Stimulated activated CD8-positive, alpha-beta memory T cell treated with anti-CD3 and anti-CD28 coated beads, Interleukin-7, amount 100 ng/mL, for 24 hours (primary cell): ENCODE measurements at places on chromosomes 3 and 15.

GRCh38 chr15:77550301-77551251 is 82.1 kb downstream of the LINGO1 start:
- no peak for DNase-seq

DNA sequence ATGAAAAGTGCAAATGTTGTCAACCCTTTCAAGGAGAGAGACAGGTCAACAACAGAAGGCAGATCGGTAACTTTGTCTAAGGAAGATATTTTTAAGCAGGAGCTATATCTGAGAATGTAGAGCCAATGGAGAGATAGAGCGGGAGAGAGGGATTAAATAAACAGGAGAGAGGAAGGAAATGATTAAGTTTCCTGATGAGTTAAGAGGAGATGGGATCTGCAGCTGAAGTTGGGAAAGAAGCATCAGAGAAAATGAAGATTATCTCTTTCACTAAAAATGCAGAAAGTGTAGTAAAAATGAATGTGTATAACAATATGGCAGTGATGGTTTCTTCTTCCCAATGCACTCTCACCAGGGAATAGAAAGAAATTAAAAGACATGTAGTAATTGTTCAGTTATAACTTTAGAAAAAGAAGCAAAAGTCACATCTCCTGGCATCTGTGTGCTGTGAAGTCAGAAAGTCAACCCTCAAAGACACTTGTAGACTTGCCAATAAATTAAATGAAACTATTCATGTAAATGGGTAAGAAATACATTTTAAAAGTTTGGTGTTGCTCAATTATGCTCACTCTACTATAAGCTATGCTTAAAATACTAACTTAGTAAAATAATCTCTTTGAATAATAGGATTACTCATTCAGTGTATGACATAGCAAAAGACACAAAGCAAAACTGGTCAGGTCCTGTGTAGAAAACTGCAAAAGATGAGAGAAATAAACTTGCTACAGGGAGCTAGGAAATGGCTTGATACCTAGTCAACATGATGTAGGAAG is 264.6 kb downstream of the ZIC4 start:
- no peak for DNase-seq

- no peak for DNase-seq
Measured at GRCh38 chr3:186003610-186004009, 65.8 kb upstream of the TRA2B start.

DNA sequence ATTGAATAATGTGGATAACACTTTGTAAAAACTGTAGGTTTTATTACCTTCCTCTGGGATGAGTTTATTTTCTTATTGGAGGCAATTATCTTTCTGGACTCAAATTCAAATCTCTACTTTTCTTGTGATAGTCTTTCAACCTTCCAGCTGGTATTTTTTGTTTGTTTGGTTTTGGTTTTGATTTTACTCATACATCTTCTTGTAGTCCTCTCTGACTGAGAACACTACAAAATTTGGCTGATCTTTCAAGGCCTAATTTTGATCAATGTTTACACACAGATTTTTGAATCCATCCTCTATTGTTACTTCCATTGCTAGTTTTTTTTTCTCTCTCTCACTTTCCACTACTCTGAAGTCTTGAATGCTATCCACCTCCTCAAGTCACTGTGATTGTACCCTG is 303.8 kb upstream of the NECTIN3 start:
- no peak for DNase-seq

DNA sequence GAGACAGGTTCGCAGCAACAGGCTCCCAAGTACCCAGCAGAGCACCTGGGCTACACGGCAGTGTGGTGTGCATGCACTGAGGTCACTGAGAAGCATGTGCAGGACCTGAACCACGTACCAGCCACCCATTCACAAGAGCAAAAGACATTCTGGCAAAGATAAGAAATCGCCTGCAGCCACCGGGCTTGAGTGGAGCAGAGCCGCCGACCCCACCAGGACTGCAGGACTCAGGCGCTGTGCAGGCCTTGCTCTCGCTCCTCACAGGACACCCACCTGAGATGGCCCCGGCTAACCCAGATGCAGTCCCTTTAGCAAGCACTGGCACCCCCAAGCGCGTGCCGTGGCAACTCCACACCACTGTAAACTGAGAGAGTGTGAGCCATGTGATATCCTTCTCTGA is 32.3 kb upstream of the OCA2 start:
- no peak for DNase-seq

GRCh38 chr3:42704136-42704841 is 1.7 kb upstream of the HHATL start:
- DNase-seq = no peak

DNA sequence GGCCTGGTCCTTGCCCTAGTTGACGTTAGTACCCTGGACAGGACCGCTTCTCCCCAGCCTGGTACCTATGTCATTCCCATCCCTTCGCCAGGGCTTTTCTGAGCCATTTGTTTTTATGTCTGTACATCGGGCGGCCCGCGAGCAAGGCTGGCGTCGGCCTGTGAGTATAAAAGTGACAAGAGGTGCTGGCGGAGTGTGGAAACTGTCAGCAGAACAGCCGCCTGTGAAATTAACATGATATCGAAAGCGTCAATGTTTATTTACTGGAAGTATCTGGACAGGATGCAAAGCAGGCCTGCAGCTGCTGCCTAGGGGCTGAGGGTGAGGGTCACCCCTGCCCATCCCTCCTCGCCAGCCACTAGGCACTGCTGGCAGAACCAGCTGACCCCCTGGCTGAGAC is 33.4 kb downstream of the LINGO1 start:
- no peak for DNase-seq

GRCh38 chr3:135260025-135260424 is 465.0 kb downstream of the EPHB1 start:
- DNase-seq = no peak

- DNase-seq = no peak
Measured at GRCh38 chr3:148923592-148923991, 58.5 kb downstream of the CPA3 start.
